ENCODE measurements at places on chromosomes 1 and 21.

DNA sequence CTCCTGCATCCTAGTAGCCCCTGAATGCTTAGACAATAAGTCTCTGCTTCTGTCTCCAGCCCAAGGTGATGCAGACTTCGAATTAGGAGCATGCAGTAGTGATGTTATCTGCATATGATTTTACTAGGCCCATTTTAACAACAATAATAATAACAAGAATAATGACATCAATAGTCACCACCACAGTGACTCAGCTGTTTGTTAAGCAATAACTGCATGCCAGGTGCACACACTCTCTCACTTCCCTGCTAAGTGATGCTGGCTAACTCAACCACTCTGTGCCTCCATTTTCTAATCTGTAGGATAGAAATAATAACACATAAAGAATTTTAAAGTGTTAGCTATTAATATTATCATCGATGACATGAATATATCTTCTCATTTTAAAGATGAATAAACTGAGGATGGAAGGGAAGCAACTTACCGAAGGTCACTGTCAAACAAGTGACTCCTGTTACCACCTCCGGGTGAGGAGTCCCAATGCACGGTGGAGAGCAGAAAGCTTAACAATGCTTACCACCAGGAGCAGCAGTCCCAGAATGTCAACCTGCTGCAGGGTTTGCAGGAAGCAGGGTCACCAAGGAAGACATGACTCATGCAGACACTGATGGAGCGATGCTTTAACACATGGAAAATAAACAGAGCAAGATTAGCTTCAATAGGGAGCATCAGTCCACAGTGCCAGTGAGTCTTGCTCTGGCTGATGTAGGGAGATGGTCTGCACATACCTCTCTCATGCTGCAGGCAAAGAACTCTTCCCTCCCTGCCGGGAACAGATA lies 290.2 kb downstream of the SPATA17 start:
- no peak for DNase-seq

- peak; percentile 22 for DNase-seq
Observed at GRCh38 chr21:42161956-42162681, 56.8 kb upstream of the ABCG1 start.

DNA sequence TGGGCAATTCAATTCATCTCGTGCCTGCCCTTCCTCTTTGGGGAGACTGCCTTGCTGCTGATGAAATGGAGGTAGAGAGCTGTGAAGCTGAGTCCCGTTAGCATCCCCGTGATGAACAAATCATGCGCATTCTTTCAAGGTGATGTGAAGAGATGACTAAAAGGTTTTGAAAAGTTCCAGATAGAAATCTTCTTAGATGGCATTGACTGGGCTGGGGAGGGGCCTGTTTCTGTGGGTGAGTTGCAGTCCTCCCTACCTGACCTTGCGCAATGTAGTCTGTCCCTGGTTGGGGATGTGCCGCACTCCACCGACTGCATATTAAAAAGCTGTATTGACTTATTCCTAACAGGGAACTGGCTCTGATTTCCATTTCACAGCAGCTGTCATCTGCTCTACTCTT lies 49.6 kb downstream of the ST6GALNAC3 start:
- no peak for DNase-seq

DNA sequence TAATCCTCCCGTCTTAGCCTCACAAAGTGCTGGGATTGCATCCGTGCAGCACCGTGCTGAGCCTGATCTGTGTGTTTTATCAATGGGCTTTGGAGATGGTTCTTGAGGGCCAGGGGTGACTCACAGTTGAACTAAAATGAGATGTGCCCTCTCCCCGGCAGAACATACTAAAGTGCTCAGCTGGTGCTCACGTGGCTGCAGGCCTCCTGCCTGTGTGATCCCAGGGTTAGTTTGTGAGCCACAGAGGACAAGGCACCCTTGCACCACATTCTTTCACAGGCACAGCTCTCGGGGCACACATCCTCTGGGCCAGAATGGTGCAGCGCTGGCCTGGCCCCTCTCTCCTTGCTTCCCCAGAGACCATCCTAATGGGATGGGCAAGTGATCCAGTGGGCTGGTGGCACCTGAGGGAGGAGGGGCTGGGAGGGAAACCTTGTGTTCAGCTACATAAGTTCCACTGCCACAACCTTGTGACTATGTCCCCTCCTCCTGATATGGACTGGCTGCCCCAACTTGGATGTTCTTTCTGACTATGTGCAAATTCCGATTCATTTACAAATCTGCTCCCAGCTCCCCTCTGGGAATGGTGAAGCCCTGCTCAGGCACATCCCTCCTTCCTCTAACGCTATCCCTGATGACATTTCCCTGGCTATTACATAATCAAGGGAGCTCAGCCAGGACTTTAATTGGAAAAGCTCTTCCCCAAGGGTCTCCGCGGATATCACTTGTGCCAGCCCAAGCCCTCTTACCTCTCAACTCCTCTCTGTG lies 197.0 kb upstream of the EDN2 start:
- DNase-seq: no peak

- no peak for DNase-seq
Observed at GRCh38 chr1:29179641-29180184, 2.0 kb downstream of the SRSF4 start.

DNA sequence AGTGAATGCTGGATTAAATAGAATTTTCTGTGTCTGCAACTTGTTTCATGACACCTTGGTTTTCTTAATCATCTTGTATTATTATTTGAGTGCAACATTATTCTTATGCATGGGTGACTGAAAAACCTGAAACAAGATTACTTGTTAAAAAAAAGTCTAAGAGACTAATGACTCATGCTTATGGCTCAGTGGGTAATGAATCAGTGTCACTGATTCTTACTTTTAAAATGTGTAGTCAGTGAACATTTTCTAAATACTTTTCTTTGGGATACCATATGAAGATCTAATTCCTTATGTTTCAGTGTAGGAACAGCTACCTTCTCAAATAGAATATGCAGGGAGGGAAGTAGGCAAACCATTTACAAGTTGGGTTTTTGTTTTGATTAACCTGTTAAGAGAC lies 65.5 kb downstream of the PRKAA2 start:
- no peak for DNase-seq

GRCh38 chr1:52142220-52143183 lies 613 bp downstream of the ZFYVE9 start:
- DNase-seq: peak; percentile 24

DNA sequence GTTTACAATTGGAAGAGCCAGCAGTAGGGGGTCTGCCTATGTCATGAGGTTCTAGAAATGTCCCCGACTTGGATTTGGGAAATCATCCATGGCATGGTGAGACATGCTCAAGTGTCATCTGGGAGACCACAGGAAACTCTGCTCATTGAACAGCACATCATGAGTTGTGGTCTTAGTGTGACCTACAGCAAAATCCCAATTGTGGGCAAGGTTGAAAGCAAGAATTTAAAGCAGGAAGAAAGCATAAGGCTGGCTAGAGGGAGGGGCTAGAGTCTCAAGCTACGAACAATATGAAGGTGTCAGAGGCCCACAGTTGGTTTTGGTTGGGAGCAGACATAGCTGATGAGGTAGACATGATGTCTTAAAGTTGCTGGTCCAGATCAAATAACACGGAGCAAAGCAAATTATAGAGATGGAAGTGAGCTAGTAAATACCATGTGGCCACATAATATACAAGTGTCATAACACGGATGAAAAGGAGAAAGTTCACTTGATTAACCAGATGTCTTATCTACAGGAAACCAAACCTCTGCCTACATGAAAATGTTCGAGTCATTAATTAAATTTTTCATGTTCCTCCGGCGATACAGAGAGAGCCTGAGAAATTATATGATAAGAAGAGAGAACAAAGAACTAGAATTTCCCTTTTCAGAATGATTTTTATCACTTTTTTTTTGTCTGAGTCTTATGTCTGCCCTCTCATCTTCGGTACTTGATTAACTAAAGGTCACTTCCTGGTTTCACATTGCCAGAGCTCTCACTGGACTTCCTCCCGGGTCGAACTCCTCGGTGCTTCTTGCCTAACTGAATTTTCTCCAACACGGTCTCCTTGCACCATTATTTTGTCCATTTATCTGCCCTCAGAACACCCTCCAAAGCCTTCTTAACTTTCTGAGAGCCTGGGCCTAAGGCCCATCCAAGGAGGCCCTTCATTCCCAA lies 67.5 kb upstream of the DUSP10 start:
- DNase-seq: no peak

GRCh38 chr1:169529068-169529642 lies 43.4 kb upstream of the SLC19A2 start:
- no peak for DNase-seq

GRCh38 chr1:40824591-40825434 lies 37.4 kb downstream of the CITED4 start:
- no peak for DNase-seq

GRCh38 chr1:81693316-81693715 lies 107.4 kb upstream of the ADGRL2 start:
- DNase-seq: no peak

DNA sequence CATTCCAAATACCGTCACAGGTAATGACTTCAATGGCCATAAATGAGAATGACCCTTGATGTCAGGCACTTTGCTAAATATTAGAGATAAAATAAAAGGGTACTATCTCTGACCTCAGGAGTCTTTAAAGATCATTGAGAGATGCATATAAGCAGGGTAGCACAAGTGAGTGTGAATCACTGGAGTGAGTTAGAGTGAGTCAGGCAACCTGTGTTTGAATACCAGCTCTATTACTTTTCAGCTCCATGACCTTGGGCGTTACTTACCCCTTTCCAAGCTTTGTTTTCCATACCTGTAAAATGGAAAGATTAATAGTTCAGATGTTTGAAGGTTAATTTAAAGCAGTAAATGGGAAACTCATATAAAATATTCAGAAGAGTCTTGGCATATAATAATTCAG lies 1058.0 kb upstream of the ADGRL4 start:
- no peak for DNase-seq

DNA sequence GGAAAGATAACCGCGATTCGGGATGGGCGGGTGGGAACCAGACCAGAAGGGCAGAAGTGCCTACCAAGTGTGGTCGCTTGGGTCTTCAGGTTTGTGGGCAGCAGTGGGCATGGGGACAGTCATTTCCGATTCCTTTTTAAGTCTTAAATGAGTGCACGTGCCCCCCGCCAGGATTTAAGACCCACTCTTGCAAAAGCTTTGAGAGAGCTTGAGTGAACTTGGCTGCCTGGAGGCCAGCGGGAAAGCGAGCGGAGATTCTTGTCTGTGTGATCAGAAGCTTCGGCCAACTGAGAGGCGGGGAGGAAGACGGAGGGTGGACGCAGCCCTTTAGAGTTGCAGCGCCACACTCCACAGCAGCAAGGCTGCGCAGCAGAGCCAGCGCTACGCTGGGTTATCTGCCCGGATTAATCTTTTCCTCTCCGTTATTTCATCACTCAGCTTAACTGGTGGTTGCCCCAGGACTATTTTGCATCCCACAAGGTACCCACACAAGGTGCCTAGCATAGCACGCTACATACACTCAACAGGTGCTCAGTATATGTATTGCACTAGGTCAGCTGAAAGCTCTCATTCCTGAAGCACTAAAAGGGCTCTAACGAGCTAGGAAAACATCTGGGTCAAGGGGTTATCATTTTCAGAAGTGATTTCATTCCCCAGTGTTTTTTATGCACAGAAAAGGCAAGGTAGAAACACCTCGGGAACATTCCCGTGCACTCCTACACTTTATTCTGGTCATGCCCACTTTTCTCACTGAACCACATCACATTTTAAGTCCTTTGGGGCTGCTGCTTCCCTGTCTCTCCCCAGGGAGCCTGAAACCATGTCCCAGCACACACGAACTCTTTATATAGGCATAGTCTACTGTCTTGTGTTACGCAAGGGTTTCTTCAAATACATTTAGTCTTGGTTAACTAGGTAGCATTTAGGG lies 1.5 kb upstream of the BATF3 start:
- DNase-seq: no peak

- no peak for DNase-seq
Observed at GRCh38 chr1:91901231-91901630, 15.3 kb upstream of the TGFBR3 start.

DNA sequence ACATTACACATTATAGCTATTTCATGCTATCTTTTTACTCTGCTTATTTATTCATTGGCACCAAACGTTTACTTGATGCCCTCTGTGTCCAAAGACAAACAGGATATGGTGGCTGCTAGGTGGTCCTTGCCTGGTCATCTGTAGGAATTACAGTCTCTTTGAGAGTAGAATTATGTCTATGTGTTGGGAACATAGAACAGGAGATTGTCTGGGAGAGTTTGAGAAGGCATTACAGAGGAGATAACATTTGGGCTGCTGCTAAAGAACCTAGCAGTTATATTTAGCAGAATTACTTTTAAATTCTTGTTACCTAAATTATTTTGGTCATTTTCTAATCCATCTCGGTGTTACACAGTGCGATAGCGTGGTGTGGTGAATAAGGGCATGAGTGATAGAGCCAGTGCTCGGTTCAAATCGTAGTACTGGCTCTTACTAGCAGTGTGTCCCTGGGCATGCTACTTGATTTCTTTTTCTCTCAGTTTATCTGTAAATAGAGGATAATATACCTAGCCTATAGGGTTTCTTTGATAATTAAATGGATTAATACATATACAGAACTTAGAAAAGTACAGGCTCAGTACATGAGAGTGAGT lies 20.5 kb downstream of the RRP15 start:
- DNase-seq: no peak

GRCh38 chr1:173193639-173194038 lies 13.5 kb downstream of the TNFSF4 start:
- no peak for DNase-seq

DNA sequence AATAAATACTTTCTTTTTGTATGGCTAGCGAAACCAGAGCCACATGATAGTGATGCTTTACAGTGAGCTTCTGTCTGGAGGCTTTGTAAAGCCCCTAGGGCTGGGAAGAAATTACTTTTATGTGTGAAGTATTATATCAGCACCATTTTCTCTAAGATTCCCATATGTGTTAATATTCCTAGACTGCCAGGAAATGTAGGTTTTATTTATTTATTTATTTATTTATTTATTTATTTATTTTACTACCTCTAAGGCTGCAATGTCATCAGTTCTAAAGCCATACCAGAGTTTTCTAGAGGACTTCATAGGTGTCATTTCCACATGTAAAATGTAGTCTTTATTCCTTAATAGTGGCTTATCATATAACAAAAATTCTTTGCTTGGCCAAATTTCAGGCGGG lies 4.4 kb upstream of the CHI3L1 start:
- no peak for DNase-seq

- no peak for DNase-seq
Observed at GRCh38 chr21:27419153-27419552, 452.3 kb upstream of the ADAMTS5 start.
